Cerebellar cortex (tissue), 1 donor: ENCODE measurements at places on chromosomes 13 and 19.

- no peak for DNase-seq
These were observed 152.4 kb downstream of the TEX29 start for GRCh38 chr13:111472559-111473460.

- no peak for DNase-seq
These were observed 129.3 kb downstream of the KCNRG start for GRCh38 chr13:50144246-50145160.

GRCh38 chr19:41552558-41552957 lies 23.4 kb upstream of the CEACAM21 start:
- no peak for DNase-seq

- peak; percentile 1 for DNase-seq
These were observed 628.7 kb downstream of the EFNB2 start for GRCh38 chr13:105906746-105907145.

DNA sequence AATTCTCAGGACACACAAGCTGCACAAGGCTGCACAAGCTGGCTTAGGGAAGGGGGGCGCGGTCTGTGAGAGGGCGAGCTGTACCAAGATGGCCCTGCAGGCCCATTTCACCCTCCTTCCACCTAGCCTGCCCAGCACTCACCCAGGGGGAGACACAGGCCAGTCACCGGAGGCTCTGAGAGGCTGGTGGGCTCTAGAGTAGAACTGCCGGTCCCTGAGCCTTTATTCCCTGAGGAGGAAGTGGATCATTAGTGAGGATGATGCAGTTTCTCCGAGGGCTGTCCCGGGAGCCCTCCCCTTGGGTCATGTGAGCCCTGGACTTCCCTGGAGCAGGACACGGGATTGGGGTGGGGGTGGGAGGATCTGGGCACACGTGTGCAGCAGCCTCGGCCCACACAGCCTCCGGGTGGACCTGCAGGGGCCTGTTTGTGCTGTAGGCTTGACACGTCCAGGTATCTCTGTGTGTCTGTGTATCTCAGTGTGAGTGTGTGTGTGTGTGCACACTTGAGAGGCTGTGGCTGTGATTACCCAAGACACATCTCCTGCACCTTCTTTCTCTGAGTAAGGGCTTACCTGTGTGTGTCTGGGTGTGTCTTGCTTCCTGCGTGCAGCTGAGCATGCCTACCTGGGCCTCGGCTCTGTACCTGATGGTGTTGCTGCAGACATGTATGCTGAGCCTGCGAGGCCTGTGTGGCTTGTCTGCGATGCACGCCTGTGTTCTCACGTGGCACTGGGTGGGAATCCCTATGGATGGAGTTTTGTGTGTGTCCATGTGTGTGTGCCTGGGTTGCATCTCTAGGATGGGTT lies at the start of gene ACP5:
Gene ACP5 (minus strand): TSS at position 195 of the 807 bp plus-strand sequence. CDS start 328 bp downstream, outside the sequence.
- no peak for DNase-seq

GRCh38 chr19:664913-665443 lies 2.0 kb upstream of the RNF126 start:
- DNase-seq = peak; percentile 81

GRCh38 chr19:56966225-56966696 lies 125.7 kb upstream of the PEG3 start:
- peak; percentile 6 for DNase-seq

- DNase-seq = no peak
These were observed 474 bp downstream of the ARHGEF18 start for GRCh38 chr19:7349231-7349591.

DNA sequence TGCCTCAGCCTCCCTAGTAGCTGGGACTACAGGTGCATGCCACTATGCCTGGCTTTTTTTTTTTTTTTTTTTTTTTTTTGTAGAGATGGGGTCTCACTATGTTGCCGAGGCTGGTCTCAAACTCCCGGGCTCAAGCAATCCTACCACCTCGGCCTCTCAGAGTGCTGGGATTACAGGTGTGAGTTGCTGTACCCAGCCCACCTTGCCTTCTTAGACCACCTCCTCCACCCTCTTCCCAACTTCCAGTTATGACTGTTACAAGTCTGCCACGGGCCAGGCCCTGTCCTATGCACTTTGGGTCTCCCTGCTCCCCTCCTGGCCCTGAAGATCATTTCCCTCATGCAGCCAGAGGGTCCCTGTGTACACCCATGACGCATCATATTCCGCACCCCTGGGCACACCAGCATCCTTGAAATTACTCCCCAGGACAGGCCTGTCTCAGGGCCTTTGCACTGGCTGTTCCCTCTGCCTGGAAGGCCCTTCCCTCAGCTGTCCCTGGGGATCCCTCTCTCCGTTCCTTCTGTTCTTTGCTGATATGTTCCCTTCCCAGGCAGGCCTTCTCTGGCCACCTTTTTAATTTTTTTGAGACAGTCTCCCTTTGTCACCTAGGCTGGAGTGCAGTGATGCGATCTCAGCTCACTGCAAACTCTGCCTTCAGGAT lies 3.0 kb downstream of the LGALS4 start:
- DNase-seq = no peak

- peak; percentile 78 for DNase-seq
These were observed at the start of gene NFIC for GRCh38 chr19:3365836-3366752. TSS of gene NFIC (plus strand) at chr19:3366583. CDS start at chr19:3366637, 54 bp downstream.

DNA sequence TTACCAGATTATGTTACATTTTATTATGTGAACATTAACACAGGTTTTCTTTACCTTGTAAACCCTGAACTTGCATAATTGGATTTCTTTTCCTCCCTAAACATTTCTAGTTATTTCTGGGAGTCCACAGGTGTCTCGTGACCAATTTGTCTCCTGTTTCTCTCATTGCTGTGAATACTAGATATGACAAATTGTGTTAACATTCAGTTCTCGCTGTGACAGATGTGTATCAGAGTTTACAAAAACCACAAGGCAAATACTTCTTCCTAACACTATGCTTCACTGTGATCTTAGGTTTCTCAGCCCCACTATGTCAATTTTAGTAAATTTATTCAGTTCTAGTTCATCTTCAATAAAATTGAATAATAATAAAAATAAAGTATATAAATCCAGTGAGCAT lies 1554.9 kb downstream of the EFNB2 start:
- DNase-seq = no peak

DNA sequence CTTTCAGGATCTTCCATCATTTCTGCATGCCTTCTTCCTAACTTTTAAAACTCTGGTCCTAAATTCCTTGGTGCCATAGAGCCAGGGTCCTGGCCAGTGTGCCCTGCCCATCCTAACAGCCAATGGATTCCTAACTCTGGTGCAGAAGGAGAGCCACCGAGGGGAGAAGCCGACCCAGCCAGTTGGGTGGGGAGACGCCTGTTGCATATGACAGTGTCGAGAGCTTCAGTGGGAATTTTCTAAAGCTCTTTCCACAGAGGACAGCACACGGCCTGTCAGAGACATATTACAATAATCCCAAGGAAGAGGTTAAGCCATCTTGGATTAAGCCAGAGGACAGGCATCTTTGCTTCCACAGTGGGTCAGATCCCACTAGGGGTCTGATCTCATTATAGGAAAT lies 180.4 kb downstream of the ZNF536 start:
- DNase-seq = no peak

DNA sequence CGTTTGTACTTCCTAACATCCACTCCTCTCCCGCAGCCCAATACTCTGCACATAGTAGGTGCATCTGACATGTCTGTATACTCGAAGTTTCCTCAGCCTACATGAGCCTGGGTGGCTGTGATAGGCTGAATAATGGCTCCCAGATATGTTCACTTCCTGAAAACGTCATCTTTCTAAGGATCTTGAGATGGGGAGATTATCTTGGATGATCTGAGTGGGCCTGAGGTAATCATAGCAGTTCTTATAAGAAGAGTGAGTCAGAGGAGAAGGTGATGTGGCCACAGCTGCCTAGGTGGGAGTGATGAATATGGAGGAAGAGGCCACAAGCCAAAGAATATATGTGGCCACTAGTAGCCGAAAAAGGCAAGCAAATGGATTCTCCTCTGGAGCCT lies 84.2 kb downstream of the AKAP11 start:
- no peak for DNase-seq

- DNase-seq = no peak
These were observed 202.3 kb downstream of the URI1 start for GRCh38 chr19:30144242-30144758.

GRCh38 chr13:110298505-110299282 lies 8.3 kb downstream of the COL4A1 start:
- no peak for DNase-seq

DNA sequence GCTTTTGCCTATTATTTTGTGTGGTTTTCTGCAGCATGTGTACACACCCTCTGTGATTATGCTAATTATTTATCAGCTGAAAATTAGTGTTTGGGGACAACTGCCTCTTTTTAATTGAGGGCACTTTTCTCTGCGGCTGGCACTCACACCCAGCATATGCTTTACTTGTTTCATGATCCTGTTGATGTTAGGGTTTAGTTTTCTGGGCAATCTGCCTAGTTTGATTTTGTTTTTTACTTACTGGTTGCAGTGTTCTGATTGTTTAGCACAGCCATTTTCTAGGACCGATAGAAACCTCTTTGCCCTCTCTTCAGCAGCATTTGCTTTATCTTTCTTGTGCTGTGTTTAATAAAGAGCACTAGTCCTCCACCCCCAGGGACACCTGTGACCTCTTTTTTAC lies 161.6 kb downstream of the PAN3 start:
- peak; percentile 13 for DNase-seq

GRCh38 chr13:73740666-73741065 lies 393.5 kb downstream of the KLF12 start:
- peak; percentile 11 for DNase-seq

DNA sequence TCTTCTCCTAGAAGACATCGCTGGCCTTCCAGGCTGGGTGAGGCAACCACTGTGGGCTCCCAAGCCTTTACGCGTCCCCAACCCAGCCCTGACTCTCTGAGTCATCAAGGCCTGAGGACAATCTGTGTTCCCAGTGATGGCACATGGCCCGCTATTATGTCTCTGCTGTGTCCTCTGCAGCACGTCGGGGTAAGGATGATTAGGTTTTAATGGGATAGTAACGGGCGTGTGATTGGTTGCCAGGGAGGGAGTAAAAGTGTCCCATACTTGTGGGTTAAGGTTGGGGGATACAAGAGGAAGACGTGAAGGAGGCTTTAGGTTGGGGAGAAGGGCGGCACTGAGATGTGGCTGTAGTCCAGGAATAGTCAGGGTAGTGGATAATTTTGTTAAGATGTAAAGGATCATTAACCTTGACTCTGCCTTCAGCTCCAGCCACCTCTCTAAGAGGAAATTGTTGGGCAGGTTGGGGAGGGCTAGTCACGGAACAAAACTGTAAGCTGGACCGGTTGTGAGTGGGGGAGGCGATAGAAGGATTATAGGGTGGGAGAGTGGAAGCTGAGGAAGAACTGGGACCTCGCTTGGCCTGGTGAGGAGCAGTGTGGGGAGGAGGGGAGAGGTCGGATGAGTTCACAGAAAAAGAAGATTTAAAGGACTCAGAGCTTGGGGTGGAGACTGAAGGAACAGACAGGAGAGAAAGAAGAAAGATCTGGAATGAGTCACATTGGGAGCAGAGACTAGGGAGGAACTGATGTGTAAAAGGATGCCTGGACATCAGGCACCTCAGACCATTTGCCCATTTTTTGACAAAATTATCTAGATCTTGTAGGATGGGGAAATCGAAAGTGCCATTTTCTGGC lies 27.9 kb upstream of the IGFL1 start:
- no peak for DNase-seq

DNA sequence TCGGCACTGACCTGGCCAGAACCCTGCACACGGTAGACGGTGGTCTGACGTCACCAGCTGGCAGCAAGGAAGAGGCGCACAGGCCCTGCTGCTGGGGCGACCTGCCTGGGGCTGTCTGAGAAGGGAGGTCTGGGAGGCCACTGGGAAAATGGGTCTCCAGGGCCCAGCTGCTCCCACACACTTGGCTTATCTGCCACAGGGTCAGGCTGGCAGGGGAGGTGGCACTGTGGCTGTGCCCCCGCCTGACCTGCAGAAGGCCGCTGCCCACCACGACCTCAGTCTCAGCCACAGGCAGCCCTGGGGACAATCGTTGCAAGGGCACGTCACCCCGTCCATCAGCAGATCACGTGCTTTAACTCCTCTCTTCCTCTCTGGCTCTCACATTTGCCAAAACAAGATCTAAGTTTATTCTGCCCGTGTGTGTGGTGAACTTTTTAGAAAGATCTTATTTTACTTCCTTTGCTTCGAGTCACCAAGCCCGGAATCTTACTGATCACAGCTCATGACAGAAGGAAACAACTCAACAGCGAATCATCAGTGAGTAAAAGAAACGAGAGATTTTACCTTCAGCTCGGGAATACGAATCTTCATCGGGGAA lies 45.2 kb upstream of the RANBP3 start:
- DNase-seq = no peak

GRCh38 chr13:27826379-27827353 lies 34.4 kb downstream of the GSX1 start:
- DNase-seq = peak; percentile 85

DNA sequence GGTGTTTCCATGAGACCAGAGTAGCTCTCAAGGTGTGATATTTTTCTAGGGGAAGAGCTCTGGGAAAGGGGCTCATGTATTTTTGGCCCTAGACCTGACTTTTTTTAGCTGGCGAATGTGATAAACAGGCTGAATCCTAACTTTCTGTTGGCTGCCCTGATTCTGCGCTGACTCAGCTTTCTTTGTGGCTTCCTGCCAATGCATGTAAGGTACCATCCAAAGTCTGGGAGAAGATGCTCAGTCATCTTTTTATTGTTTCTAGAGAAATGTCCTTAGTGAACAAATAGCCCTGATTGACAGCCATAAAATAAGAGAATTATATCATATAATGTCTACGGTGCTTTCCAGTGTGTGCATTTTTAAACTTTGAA lies 113.6 kb upstream of the MBNL2 start:
- peak; percentile 31 for DNase-seq

DNA sequence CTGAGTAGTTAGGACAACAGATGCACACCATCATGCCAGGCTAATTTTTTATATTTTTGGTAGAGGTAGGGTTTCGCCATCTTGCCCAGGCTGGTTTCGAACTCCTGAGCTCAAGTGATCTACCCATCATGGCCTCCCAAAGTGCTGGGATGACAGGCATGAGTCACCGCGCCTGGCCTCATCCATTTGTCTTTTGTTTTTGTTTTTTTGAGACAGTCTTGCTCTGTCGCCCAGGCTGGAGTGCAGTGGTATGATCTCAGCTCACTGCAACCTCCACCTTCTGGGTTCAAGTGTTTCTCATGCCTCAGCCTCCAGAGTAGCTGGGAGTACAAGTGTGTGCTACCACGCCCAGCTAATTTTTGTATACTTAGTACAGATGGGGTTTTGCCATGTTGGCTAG lies 57.0 kb downstream of the DNM2 start:
- no peak for DNase-seq

DNA sequence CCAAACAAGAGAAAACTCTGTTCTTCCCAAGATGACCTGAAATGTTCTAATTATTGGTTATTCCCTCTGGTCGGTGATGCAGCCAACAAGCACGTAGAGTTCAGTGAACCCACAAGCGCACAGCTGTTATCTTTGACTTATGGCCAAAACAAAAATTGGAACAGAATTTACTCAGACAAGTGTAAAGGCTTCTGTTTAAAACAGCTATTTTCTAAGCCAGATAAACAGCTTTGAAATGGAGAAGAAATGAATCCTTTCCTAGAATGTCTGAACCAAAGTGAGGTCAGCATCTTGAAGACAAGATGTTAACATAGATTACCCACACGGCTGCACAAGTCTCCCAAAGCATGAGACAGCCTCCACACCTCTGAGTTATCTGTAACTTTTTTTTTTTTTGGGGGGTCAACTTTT lies 669.2 kb downstream of the DIAPH3 start:
- DNase-seq = peak; percentile 70
